Psoas muscle (tissue), 8 donors: ENCODE measurements at places on chromosomes 4 and X.
A peak's percentile ranks its signal among the peaks of the same experiment; 100 is the strongest.

- DNase-seq = no peak
Measured at GRCh38 chrX:21745756-21746155, 12.2 kb downstream of the SMPX start.

- DNase-seq = no peak
Measured at GRCh38 chr4:80154545-80154933, 42.8 kb upstream of the PRDM8 start.

DNA sequence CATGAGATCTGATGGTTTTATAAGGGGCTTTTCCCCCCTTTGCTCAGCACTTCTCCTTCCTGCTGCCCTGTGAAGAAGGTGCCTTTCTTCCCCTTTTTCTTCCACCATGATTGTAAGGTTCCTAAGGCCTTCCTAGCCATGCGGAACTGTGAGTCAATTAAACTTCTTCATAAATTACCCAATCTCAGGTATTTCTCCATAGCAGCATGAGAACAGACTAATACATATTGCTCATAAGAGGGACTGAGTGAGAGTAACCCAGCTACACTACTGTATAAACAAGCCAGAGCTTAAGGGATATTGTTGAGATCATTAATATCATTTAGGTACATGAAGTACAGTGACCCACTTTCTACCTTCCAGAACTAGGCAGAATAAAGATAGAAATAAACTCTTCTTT, 102.9 kb downstream of the TEX13A start:
- no peak for DNase-seq

- DNase-seq = no peak
Measured at GRCh38 chrX:67998540-67998939, 434.8 kb downstream of the OPHN1 start.

- no peak for DNase-seq
Measured at GRCh38 chr4:182354867-182355266, 111.7 kb downstream of the TENM3 start.

DNA sequence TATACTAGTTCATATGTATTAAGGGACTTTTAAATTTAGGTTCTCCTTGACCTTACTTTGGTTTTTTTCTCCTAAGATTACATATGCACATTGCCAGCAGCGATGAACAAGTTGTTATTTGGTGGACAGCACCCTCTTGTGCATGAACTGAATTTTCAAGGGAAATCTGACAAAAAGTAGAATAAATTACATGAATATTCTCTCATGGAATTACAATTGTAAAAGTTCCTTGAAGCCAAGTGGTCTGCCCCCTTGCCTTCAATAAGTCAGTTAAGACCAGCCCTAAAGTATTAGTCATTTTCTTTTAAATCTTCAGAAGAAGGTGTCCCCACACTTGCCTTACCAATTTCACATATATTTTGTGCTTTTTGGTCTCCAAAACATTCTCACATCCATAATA, 30.7 kb upstream of the SMARCA5 start:
- no peak for DNase-seq

DNA sequence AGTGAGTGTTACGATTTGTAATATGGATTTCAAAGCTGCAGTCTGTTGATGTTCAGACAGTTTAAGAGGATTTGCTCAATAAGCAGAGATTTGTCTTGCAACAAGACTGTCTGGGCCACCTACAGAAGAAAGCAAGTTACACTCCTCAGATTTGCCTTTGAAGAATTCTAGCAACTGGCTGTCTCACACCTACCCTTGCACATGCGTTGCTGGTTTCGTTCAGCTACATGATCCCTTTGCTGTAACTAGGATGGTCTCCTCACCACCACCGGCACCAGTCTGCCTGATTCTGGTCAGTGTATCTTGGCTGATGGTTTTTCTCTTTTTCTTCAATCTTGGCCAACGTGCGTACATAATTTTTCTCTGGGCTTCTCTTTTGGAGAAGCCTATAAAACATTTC, 172.7 kb upstream of the LCORL start:
- no peak for DNase-seq

GRCh38 chr4:133148690-133149363, at the start of gene PCDH10:
TSS of gene PCDH10 (plus strand) at chr4:133149294. CDS start at chr4:133150141, 847 bp downstream.
- DNase-seq = peak; percentile 86

DNA sequence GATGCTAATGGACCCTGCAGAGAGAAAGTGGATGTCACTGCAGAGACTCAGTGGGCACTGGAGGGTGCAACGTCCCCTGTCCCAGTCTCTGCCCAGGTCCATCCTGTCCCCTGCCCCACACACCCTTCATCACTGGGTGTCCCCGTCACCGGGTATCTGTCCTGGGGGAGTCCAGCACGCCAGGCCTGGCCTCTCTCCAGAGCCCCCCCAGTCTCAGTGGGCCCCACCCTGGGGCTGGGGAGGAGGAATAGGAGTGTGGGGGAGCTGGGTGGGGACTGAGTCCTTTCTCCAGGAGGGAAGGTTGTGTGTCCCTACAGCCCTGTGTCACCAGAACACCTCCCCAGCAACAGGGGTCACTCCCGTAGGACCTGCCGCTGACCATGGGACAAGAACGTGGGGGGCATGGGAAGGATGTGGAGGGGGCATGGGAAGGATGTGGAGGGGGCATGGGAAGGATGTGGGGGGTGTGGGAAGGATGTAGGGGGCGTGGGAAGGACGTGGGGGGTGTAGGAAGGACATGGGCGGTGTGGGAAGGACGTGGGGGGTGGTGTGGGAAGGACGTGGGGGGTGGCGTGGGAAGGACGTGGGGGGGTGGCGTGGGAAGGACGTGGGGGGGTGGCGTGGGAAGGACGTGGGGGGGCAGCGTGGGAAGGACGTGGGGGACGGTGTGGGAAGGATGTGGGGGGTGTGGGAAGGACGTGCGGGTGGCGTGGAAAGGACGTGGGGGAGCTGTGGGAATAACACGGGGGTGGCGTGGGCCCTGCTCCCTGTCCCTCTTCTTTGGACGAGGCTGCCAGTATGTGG, 21.0 kb upstream of the SPON2 start:
- DNase-seq = peak; percentile 14

DNA sequence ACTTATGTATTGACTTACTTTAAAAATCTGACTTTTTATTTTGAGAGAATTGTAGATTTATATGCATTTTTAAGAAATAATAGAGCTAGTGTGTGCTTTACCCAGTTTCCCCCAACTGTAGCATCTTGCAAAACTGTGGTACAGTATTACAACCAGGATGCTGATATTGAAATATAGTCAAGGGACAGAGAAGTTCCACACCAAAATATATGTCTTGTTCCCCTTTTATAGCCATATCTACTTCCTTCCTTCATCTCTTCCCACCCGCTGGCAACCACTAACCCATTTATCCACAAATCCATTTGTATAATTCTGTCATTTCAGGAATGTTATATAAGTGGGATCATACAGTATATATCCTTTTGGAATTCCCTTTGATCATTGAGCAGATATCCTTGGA, 16.8 kb downstream of the KDM6A start:
- no peak for DNase-seq

- no peak for DNase-seq
Measured at GRCh38 chrX:118553042-118553710, 57.6 kb downstream of the DOCK11 start.

DNA sequence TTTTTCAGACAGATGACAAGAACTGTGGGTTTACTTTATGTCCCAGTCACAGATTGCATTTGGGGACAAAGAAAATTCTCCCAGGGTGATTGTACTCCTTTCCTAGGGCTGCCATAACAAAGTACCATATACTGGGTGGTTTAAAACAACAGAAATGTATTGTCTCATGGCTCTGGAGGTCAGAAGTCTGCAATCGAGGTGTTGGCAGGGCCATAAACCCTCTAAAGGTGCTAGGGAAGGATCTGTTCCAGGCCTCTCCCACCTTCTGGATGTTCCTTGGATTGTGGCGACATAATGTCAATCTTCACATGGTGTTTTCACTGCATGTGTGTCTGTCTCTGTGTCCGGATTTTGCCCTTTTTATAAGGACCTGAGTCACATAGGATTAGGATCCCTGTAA, 12.3 kb downstream of the GEMIN8 start:
- DNase-seq = no peak
